ENCODE measurements at places on chromosomes 2 and 18.
A peak's percentile ranks its signal among the peaks of the same experiment; 100 is the strongest.

- DNase-seq, result no peak
Measured at GRCh38 chr2:101040761-101041160, 38.7 kb downstream of the RPL31 start.

DNA sequence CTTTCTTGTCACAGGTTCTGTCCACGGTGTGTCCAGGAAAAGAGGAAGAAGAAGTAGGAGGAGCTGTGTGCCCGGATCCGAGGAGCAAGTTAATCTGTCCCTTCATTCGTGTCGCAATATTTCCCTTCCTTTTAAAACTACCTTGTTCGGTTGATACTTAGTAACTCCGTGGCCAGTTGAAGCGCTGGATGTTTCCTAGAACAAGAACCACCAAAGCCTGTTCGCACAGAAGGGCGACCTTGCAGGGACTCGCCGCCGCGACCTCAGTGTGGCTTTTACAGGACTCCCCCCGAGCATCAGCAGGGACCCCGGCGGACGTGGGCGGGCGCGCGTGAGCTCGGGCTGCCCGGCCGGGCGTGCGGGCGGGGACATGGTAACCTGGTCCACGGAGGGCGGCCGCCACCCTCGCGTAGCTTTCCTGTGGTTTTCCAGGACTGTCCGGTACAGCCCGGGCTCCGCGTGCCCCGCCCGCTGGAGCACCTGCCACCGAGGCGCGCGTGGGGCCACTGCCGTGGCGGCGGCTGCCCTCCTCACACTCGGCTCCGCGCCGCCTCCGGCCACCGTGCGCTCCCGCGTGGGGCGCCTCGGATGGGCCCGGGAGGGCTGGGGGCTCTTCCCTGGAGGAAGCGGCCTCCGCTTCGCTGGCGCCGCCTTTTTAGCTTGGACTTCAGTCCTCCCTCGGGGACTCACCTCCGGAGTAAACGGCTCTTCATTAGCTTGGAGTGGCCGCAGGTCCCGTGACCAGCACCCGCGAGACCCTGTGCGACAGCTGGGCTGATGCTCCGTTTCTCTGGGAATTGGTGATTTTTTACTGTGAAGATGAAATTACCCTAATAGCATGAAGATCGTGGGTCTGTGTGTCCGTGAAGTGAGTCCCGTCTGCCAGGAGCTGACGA, 9.2 kb upstream of the D2HGDH start:
- DNase-seq, result no peak

GRCh38 chr2:105800953-105801635, 56.4 kb downstream of the NCK2 start:
- DNase-seq, result no peak

GRCh38 chr2:197259470-197259999, 51.0 kb downstream of the ANKRD44 start:
- DNase-seq, result no peak

GRCh38 chr2:237153181-237153580, 67.5 kb downstream of the COPS8 start:
- no peak for DNase-seq

DNA sequence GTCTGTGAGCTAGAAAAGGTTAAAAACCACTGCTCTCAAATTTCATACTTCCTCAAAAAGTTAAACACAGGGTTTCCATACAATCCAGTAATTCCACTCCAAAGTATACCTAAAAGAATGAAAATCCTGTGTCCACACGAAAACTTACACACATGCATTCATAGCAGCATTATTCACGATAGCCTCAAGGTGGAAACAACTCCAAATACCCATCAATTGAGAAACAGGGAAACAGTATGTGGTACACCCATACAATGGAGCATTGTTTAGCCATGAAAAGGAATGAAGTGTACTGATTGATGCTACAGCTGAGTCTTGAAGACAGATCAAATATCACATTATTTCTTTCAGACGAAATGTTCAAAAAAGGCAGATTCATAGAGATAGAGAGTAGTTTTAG, 36.7 kb downstream of the UXS1 start:
- no peak for DNase-seq

GRCh38 chr2:208798698-208799097, 392.1 kb downstream of the PTH2R start:
- DNase-seq, result no peak

DNA sequence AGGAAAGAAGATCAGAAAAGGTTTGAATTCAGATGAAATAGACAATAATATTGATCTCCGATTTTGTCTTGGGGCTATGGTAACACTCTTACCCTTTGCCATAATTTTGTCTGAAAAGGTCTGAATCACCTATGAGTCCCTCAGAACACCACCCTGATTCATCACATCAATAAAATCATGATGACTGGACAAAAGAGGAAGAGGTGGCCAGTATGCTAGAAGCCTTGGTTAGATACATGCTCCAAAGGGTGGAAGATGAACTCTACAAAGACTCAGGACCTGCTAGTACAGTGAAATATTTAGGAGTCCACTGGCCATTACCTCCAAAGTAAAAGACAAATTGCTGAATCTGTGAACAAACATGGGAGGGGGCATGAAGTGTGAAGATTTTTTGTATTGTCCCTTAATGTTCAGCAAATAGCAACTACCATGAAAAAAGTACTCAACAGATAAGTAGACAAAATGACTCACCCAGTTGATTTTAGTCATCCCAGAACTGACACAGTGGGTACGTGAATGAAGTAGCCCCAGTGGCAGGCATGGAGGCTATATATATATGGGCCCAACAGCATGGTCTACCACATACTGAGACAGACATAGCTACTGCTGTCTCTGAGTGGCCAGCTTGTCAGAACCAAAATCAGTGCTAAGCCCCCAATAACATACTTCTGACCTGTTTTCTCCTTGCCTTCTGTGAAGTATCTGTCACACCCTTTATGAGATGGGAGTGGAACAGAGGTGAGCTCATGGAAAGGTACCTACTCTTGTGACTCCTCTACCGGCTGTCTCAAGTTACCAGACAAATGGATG, 36.5 kb upstream of the GLS start:
- peak; percentile 67 for DNase-seq

DNA sequence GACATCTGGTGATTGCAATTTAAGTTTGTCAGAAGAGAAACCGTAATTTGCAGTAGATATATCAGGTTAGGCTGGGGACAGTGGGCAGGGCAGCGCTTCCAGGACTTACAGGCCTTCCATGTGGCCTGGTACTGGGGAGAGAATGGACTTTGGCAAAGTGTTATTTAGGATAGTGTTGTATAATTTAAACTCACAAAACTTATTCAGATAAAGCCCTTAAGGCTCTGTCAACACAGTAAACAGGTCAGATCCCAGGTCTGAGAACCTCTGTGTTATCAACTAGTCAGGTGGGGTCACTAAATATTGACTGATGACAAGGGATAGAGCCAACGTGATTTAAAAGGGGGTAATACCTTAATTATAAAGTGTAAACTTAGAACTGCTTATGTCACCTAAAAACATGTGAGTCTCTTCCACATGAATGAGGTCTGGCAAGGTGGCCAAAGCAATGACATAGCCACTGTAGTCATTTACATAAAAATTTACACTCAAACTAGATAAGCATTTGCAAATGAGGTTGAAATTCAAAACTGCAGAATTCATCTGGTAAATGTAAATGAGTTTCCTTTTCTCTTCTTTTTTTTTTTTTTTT, 80.2 kb upstream of the DNMT3A start:
- DNase-seq, result no peak

All from stimulated activated CD4-positive, alpha-beta T cell treated with anti-CD3 and anti-CD28 coated beads, Interleukin-15, amount 100 ng/mL, for 24 hours (primary cell).